GM23248 (cell line): ENCODE measurements at places on chromosomes 5 and 9. TPM values are rescaled to one million over a fixed set of nuclear protein-coding genes. Genes with fewer than 3 reads are reported as not detected.

GRCh38 chr9:130265431-130266235 is at the start of gene HMCN2:
HMCN2 (plus strand) TSS chr9:130265760; CDS start chr9:130265879, 119 bp downstream.
- peaks cover 59% of the 10 kb centered on the region for H3K27me3 ChIP-seq
- peaks cover 11% of the 10 kb centered on the region for H3K4me1 ChIP-seq

IL9 gene
- not detected in 2 replicates for total RNA-seq

DNA sequence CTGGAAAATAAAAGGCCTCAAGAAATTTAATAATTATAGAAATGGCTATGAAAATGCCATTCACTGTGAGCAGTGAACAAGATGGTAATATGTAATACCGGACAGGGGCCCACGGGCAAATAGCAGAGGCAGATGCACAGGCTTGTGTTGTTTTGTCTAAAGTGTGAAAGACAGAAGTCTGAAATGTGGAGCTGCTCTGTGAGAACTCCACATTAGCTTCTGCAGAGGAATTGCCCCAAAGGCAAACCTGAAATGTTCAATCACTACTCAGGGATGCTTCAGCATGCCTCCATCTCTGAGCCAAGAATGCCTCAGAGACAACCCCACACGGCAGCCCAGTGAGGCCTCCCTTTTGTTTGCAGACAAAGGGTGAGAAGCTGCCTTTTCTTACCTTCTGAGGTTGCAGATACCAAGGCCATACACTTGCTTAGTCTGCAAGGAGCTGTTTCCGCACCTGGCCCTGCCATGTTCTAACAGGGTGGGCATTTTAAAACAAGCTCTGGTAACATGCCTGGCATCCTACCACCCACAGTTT is 124.3 kb upstream of the CXCL14 start:
- H3K27me3 ChIP-seq = peaks cover 9% of the 10 kb centered on the region
- no peak overlapping the region for H3K27ac ChIP-seq
- H3K4me1 ChIP-seq = no peaks in the 10 kb centered on the region
- no peaks in the 10 kb centered on the region for H3K36me3 ChIP-seq
- DNase-seq = no peak

- no peaks in the 10 kb centered on the region for H3K36me3 ChIP-seq
- H3K27ac ChIP-seq = peak overlapping the region; percentile 97
- H3K4me1 ChIP-seq = peaks cover 9% of the 10 kb centered on the region; the same call in 1 of the 2 replicates
- DNase-seq = peak; percentile 94
- peak overlapping the region; percentile 98 for H3K4me3 ChIP-seq
Observed at GRCh38 chr9:128127990-128128835, 684 bp upstream of the PTGES2 start.

DNA sequence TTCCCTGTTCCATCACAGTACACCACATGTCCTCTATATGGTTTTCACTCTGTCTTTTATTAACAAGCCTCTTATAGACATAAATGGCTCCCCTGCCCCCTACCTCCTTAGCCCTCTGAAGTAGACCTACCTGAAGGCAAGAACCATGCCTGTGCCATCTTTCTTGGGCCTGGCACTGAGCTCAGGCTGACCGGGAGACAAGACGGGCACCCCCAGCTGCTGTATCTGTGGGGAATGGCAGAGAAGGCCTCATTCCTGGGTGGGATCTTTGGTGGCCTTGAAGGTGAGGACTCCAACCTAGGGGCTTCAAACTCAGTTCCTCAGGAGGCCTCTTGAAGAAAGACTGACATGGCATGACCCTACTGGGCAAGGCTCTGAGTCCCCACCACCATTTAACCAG is 109.9 kb downstream of the GABBR2 start:
- H3K27ac ChIP-seq = no peak overlapping the region
- peaks cover 15% of the 10 kb centered on the region for H3K4me1 ChIP-seq
- no peaks in the 10 kb centered on the region for H3K27me3 ChIP-seq
- DNase-seq = no peak
- no peak overlapping the region for H3K4me3 ChIP-seq
- H3K36me3 ChIP-seq = no peaks in the 10 kb centered on the region

- no peaks in the 10 kb centered on the region for H3K36me3 ChIP-seq
- no peaks in the 10 kb centered on the region for H3K4me1 ChIP-seq
- no peak for DNase-seq
Observed at GRCh38 chr9:113373256-113373655, 3.5 kb downstream of the HDHD3 start.

SPATA9 gene
- 0.22 TPM in 1 of 2 replicates, not detected in the other for total RNA-seq

DNA sequence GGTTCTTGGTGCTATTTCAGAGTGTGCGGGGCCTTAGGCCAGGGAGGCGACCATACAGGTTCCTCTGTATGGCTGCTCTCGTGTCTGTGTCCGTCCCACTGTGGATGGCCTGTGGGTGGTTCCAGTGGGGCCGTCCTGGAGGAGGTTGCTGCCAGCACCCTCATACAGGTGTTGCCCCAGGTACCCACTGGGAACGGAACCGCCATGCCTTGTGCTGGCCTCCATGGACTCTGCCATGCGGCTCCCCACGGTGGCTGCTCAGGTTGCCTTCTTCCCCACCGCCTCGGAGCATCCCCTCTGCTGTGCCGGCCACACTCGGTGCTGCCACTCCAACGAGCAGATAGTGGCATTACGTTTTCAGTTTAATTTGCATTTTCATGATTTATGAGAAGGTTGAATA is 129.3 kb upstream of the CACNA1B start:
- no peaks in the 10 kb centered on the region for H3K27me3 ChIP-seq
- H3K27ac ChIP-seq = no peak overlapping the region
- no peak for DNase-seq
- no peak overlapping the region for H3K4me3 ChIP-seq
- H3K36me3 ChIP-seq = no peaks in the 10 kb centered on the region; the same call in none of the 2 replicates
- no peaks in the 10 kb centered on the region for H3K4me1 ChIP-seq

ECM2 gene
- total RNA-seq = 4.5 and 5.4 TPM in 2 replicates

LCN15 gene
- not detected in 2 replicates for total RNA-seq

DNA sequence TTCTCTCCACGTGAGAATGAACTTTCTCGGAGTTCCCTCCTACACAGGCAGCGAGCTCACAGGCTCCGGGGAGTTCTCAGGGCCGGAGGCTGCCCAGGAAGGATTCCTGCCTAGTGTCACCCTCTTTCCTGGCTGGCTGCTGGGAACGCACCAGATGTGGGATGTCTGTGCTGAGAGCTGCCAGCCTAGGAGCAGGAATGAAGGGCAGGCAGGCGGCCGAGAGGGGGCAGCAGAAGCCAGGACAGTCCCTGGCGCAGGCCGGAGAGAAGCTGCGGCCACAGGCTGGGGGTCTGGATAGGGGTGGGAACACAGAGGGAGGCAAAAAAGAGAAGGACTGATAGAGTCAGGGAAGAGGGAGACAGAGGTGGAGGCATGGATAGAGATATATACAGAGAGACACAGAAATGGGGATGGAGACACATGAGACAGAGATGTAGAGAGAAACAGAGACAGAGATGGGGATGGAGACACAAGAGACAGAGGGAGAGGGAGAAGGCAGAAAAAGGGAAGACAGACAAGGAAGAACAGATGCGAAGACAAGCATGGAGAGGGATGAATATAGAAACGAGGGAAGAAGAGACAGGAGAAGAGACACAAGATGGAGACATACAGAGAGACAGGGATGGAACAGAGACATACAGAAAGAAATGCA is 25.3 kb upstream of the ENHO start:
- no peak overlapping the region for H3K27ac ChIP-seq
- H3K4me3 ChIP-seq = no peak overlapping the region
- no peaks in the 10 kb centered on the region for H3K4me1 ChIP-seq
- peak; percentile 84 for DNase-seq
- no peaks in the 10 kb centered on the region; the same call in 1 of the 2 replicates for H3K27me3 ChIP-seq

ADAMTS12 gene
- total RNA-seq = 10.1 and 11.5 TPM in 2 replicates

GRCh38 chr5:134132372-134133187 is 18.1 kb downstream of the TCF7 start:
- no peak overlapping the region for H3K27ac ChIP-seq
- peaks cover 3% of the 10 kb centered on the region; the same call in 1 of the 2 replicates for H3K4me1 ChIP-seq
- no peak overlapping the region for H3K4me3 ChIP-seq
- DNase-seq = no peak
- H3K36me3 ChIP-seq = peaks cover 8% of the 10 kb centered on the region; the same call in 1 of the 2 replicates
- no peaks in the 10 kb centered on the region for H3K27me3 ChIP-seq

GRCh38 chr9:81599837-81600236 is 89.5 kb downstream of the TLE1 start:
- no peak overlapping the region for H3K4me3 ChIP-seq
- no peaks in the 10 kb centered on the region for H3K4me1 ChIP-seq
- no peak overlapping the region for H3K27ac ChIP-seq
- no peaks in the 10 kb centered on the region for H3K27me3 ChIP-seq
- no peak for DNase-seq

DNA sequence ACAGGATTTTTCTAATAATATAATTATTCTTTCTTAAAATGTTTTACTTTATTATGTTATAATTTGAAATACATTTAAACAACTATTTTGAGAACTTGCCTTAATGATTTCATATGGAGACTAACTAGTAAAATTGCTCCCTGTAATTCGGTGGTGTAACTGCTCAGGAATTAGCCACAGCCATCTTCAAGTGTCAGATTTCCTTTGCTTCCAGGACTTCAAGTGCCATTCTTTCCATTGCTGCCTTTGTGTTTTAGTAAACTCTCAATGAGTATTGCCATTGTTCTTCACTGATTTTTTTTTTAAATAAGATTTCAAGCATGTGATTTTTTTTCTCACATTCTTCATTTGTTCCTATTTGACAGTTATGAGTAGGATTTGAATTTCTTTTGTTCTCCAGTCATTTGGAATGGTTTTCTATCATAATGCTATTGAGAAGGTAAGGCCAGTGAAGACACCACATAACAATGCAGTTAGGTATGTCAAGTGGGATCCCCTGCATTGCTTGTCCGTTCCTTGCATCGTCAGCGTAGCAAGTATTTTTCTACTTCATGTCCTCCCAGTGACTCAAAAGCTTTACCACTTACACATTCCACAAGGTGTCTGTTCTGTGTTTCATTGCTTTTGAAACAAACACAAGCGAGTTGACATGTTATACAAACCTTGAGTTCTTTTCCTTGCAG is 83.7 kb downstream of the LNPEP start:
- peak; percentile 28 for DNase-seq
- no peak overlapping the region for H3K27ac ChIP-seq

SERF1A gene
- 15.3 and 16.2 TPM in 2 replicates for total RNA-seq

DNA sequence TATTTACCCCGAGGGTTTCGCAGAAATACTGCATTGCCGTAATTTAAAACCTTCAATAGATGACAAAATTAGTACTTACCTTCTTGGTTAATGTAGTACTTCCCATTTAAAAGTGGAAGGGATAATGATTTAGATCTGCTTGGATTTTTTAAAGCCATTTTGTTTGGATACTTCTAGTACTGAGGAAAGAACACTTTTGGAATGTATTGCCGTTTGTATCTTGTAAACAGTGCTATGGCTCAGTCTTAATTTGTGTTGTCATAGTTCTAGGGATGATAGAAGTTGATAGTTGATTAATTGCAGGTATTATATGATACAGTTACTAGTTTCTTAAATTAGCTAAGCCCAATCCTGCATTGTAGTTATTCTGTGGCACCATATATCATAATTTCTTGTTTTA is 33.1 kb downstream of the TNPO1 start:
- H3K4me3 ChIP-seq = peak overlapping the region; percentile 83
- H3K36me3 ChIP-seq = peaks cover 29% of the 10 kb centered on the region
- peak overlapping the region; percentile 81 for H3K27ac ChIP-seq
- peaks cover 67% of the 10 kb centered on the region for H3K4me1 ChIP-seq

GGTA1 gene
- not detected in 2 replicates for total RNA-seq

GRCh38 chr9:135878528-135879236 is 28.7 kb downstream of the CAMSAP1 start:
- H3K4me3 ChIP-seq = no peak overlapping the region
- H3K4me1 ChIP-seq = no peaks in the 10 kb centered on the region
- H3K36me3 ChIP-seq = no peaks in the 10 kb centered on the region; the same call in 1 of the 2 replicates

DNA sequence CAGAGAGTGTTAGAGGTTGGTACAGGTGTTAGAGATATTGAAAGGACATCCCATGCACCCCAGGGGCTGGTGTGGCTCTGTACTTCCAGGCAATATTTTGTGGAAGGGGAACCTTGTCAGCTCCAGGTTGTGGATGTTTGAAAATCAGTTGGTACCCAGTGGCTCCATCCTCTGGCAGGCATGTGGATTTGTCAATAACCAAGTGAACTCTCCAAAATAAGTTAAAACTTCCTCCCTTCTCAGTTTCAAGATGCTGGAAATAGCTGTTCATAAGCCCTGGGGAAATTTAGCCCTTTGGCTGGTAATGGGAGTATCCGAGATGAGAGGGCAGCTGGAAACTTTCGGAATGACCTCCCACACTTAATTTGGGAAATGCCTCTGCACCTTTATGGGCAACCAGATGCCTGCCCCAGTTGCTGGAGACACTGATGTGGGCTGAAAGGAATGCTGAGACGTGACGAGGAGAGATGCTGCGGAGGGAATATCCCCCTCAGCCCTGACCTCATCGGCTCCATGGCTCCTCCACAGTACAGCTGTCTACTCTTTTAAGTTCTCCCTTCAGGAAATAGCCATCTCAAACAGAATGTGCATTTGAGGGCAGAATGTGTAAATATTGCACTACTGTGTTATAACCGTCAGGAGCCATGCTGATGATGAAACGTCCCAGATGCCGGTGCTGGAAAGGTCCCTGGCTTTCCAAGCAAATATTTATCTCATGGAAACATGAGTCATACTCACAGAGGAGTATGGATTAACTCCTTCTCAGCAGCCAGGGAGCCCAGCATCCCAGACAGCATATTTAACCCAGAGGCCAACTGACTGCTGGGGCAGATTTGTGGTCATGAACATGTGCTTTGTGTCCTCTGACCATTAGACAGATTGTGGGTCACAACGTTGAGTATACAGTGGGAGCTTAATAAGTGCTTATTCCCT is 29.5 kb downstream of the TGFBI start:
- H3K27me3 ChIP-seq = no peaks in the 10 kb centered on the region
- peak; percentile 96 for DNase-seq
- H3K4me3 ChIP-seq = no peak overlapping the region
- peaks cover 66% of the 10 kb centered on the region for H3K4me1 ChIP-seq
- H3K36me3 ChIP-seq = peaks cover 80% of the 10 kb centered on the region

CCDC171 gene
- total RNA-seq = 0.76 and 3.5 TPM in 2 replicates

NUTM2F gene
- not detected in 2 replicates for total RNA-seq

DNA sequence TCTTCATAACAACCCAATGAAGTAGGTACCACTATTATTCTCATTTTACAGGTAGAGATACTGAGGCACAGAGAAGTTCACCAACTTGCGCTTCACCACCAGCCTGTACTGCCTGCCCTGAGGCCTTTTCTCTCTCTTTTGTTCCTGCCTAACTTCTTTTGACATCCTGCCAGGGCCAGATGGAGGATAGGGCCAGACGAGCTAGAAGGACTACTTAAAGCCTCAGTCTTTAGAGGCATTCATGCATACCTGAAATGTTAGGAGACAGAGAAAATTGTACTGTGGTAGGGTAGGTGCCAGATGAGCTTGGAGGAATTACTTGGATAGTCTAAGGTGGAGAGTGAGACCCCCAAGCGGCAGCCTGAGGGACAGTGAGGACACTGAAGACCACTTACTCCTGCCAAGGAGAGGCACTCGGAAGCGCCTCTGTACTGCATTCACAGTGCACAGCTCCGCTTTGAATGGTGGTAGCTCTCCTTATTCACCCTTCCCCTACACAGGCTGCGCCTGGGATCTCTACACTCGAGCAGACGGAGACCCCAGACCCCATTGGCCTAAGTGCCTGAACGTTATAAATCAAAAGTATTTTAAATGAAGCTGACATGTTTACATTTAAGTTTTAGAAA is 6.2 kb upstream of the ORM1 start:
- DNase-seq = no peak
- H3K4me1 ChIP-seq = 0 out of 2 replicates have a peak, but pooled peaks cover 7% of the 10 kb centered on the region
- H3K36me3 ChIP-seq = no peaks in the 10 kb centered on the region
- H3K27me3 ChIP-seq = no peaks in the 10 kb centered on the region

LVRN gene
- 0.32 TPM in 1 of 2 replicates, not detected in the other for total RNA-seq

- DNase-seq = peak; percentile 41
- H3K4me1 ChIP-seq = peaks cover 8% of the 10 kb centered on the region
- no peak overlapping the region for H3K4me3 ChIP-seq
- no peaks in the 10 kb centered on the region for H3K27me3 ChIP-seq
Observed at GRCh38 chr5:73654171-73654811, 28.3 kb downstream of the ARHGEF28 start.
